Central memory CD8-positive, alpha-beta T cell (primary cell): ENCODE measurements at places on chromosomes 4 and X.

DNA sequence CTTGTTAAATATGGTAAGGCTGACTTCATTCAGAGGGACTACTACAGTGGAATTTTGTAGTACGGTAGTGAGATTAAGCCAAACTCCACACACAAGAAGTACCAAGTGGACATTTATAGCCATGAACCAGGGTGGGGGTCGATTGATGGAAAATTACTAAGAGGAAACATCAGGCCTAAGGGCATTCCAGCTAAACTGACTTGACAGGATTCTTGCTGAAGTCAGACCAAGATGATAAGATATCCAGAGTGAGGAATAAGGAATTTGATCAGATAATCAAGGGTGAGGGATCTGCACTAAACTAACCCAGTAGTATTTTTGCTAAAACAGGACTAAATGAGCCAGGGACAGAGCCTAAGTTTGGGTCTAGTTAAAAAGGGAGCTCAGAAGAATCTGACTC is 597.5 kb downstream of the RPA4 start:
- DNase-seq = no peak

DNA sequence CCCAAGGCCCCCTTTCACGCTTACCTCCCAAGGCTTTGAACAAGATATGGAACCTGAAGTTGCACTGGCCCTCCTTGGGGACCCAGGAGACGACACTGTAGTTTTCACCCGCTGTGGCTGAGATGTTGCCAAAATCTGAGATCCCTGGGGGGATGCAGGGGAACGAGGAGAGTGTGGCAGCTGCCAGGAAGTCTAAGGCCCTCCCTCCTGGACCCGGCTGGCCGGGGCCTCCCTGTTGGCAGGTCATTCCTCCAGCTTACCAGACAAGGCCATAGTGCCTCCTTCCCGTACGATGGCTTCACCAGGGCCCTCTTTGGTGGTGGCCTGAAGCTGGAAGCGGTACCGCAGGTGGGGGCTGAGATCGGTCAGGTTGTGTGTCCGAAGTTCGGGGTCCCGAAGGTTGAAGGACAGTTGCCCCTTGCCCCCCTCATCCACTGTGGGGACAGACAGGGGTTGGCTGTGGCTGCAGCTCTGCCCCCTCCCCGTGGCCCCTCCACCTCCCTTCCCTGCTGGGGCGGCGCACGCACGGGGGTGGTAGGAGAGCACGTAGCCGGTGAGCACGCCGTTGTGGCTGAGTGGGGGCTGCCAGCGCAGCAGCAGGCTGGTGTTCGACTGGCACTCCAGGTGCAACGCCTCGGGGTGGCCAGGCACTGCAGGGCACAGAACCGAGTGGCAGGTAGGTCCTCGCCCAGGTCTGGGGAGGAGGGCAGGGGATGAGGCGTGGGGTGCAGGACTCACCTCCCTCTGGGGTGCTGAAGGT is 21.2 kb downstream of the L1CAM start:
- no peak for DNase-seq

DNA sequence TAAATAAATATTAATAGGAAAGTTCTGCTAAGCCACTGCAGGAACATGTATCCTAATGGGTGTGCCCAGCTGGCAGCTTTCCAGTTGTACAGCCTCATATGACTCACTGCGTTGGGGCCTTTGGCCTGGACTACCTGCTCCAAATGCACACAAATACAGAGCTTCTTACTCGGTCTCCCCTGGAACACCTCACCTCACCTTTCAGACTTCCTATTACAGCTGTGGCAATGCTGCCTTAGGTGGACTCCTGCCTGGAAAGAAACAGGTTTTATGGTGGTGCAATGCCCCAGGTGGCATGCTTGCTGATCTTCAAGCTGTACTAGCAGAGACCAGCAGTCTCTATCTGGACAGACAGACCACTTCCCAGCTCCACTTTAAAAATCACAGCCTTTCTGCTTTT is 85.7 kb upstream of the EXOC1L start:
- no peak for DNase-seq

- no peak for DNase-seq
Measured at GRCh38 chrX:155259752-155260151, 4.5 kb downstream of the RAB39B start.

- no peak for DNase-seq
Measured at GRCh38 chr4:153257151-153257620, 52.9 kb downstream of the TRIM2 start.

DNA sequence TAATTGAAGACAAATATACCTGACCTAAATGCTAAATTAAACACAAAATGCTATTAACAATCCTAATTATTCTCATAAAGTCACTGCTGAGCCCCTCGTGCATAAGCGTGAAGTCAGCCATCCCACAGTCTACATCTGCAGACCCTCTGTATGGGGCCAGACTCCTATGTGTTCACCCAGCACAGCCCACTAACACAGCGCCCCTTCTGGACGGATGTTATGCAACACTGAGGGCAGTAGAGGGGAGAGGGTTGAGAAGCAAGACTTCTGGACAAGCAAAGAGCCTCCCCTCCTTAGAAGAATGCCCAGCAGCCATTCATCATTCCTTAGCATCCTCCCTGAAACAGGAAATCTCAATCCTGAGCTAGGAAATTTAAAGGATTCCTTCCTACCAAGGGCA is 7.9 kb downstream of the TRPC3 start:
- no peak for DNase-seq

- DNase-seq = no peak
Measured at GRCh38 chrX:69074726-69075125, 90.5 kb downstream of the PJA1 start.

GRCh38 chr4:139559687-139560086 is 3.7 kb upstream of the SETD7 start:
- DNase-seq = no peak

DNA sequence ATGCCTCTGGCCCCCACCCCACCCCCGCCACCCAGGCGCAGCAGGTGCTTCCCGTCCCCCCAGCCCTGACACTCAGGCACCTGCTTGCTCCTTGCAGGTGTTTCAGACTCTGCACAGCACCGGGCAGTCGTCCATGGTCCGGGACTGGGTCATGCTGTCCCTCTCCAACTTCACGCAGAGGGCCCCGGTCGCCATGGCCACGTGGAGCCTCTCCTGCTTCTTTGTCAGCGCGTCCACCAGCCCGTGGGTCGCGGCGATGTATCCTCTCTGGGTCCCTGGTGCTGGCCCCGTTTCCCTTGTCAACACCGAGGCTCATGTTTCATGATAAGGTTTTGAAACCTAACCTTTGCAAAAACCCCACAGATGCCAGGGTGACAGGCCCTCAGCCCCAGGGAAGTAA is 10.2 kb upstream of the MSANTD1 start:
- no peak for DNase-seq

DNA sequence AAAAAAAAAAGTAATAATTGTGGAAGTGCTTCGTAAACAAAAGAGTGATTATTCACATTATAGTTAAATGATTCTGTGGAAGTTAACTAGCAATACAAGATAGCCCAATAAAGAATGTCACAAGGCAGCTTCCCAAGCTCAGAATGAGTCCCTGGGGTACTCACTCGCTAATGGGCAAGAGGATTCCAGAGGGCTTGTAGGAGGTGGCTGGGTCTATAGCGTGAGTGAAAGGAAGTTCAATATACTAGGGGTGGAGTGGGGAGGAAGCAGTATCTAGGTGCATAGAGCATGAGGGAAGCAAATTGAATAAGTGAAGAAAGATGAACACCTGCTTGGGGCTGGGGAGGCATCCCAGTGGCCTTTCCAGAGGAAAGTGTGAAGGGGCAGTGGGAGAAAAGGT is 42.5 kb downstream of the RTL5 start:
- DNase-seq = no peak

GRCh38 chr4:52837716-52838558 is 24.2 kb upstream of the RASL11B start:
- no peak for DNase-seq

DNA sequence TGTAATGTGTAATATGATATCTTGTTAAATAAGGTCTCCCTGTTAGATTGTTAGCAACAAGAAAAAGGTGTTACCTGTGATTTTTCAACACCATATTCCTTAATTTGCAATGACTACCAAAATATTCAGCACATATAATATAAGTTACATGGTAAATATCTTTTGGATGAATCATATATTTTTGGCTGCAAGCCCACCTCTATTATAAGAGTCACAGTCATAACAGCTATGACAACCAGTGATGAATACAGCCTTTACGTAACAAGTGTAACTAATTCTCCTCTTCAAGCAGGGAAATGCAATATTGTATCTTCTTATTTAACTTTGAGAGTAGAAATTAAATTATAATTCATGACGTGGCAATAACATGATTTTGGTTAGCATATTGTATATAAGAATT is 187.0 kb downstream of the NLGN4X start:
- DNase-seq = no peak

DNA sequence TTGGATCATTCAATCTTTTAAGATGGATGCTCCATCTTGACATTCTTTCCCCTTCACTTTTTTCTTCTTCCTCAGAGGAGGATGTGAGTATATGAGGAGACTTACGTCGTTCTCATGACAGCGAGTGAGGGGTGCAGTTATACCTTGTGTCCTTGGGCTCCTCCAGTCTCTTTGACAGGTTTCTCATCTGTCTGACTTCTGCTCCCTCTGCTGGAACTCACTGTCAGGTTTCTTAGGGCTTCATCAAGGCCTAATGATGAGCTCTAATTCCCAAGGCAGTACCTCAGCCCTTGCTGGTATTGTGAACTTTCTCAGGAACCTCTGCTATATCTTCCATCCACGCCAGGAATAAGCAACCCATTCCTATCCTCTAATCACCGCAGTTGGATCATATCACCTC is 237.8 kb upstream of the ADGRL3 start:
- no peak for DNase-seq

DNA sequence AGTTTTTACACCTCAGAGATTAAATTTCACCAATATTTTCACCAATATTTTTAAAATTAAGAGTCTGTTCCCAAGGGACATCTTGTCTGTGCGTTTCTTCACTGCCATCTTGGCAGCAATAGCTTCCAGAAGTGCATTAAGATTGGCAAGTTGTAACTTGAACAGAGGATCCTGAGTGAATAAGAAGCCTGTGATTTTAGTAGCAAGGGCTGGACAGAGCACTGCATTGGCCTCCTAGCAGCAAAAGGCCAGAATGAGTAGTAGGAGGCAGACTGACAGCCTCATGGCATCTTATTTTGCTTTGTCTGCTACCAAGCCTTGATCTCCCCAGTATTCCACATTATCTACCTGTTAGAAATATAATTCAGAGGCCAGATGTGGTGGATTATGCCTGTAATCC is 138.4 kb downstream of the CPE start:
- no peak for DNase-seq
